LNCaP clone FGC (cell line): ENCODE measurements at places on chromosomes 7 and 10.
A peak's percentile ranks its signal among the peaks of the same experiment; 100 is the strongest.

GRCh38 chr10:3893901-3894563 is 109.0 kb upstream of the KLF6 start:
- DNase-seq = no peak

- no peak for DNase-seq
Measured at GRCh38 chr7:49839863-49840645, 66.6 kb downstream of the VWC2 start.

DNA sequence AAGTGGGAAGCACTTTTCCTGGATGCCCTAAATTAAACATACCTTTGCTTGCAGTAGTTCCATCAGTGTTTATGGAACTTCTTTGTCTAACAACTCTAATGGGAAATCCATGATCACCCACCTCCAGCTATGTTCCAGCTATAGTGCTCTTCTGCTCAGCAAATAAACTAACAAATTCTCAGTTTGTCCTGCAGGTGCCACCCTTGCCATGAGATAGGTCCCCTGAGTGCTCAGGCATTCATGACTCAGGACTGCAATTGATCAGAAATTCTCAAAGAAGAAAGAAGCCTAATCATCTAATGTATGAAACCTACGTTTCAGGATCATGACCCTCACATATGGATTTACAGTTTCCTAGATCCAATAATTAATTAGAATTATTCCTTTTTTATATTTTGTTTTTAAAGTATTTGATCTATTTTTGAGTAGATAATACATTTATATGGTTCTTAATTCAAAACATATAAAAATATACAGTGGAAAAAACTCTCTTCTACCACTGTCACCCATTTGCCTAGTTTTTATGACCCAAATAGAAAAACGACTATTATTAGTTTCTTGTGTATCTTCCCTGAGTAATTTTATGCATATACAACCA is 48.7 kb upstream of the DYNC1I1 start:
- DNase-seq = peak; percentile 19

- no peak for DNase-seq
Measured at GRCh38 chr10:11604865-11605650, 6.4 kb downstream of the USP6NL start.

DNA sequence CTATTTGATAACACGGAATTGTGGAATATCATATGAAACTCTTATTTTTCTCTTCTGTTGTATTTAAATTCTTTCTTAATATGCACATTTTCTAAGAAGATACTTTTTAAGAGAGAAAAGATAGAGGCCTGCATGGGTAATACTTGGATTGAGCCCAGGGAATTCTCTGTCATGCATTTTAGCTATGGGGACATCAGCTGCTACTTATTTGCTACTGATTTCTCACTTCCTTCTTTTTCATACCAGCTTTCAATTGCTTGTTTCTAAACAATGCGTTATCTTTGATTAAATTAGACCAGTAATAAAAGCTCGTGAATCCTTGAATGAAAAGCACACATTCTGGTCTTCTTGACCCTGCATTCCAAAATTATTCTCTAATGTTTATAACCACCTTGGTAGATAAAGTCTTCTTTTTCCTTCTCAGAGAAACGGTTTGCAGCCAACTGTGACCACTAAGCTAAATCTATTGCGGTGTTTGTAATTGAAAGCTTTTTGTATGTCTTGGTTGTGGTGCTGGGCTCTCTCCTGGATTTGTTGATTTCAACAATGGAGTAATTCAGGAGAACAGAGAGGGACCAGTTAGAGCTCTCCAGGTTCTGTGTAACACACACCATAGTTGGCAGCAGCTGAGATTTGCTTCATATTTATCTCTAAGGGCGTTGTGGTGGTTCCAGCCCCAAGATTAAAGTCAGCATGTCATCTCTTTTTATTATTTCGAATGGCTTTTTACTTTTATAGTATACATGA is 139.3 kb downstream of the PPP1R9A start:
- DNase-seq = no peak

DNA sequence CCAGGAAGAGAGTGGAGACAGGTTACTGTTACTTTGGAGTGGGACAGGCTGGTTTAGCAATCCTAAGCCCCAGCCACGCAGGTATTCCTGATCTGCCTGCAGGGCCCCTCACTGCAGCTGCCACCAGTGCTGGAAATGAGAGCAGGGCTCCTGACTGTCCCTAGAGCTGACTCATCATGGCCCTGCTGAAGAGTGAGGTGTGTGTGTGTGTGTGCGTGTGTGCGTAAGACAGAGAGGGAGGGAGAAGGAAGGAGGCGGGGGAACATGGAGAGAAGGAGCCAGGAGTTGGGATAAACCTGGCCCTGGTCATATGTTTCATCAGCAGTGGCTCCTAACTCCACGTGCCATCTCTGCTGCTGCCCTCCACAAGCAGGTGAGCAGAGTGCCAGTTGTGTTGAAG is 3.6 kb downstream of the FOXI2 start:
- DNase-seq = no peak

DNA sequence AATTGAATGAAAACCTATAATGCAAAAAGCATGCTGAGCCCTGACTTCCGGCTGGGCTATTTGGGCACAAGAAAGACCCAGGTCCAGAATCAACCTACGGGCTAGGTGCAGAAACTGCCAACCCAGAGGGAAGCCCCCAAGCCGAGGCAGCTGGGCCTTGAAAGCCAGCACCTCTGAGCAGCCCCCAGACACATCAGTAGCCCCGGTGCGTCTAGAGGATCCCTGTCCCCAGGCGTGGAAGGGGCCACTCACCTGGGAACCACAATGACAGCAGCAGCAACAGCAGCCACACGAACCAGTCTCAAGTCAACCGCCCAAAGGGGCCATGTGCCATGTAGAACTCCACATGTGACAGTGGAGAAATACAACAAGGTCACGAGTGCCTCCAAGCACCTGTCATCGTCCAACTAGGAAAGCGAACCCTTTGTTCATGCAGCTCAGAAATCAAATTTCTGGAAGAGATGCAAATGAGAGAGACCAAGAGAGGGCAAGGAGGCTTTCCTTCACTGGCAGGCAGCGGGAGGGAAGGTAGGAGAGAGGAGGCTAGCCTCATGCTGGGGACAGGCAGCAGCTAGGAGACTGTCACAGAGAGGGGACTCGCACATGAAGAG is 57.5 kb upstream of the CHST15 start:
- DNase-seq = no peak

- DNase-seq = no peak
Measured at GRCh38 chr7:23369100-23369499, 70.0 kb downstream of the MALSU1 start.

GRCh38 chr10:70779088-70779487 is 6.1 kb downstream of the TBATA start:
- no peak for DNase-seq

- DNase-seq = no peak
Measured at GRCh38 chr10:122461367-122461728, at the start of gene HTRA1. HTRA1 (plus strand) TSS chr10:122461553; CDS start chr10:122461653, 100 bp downstream.

DNA sequence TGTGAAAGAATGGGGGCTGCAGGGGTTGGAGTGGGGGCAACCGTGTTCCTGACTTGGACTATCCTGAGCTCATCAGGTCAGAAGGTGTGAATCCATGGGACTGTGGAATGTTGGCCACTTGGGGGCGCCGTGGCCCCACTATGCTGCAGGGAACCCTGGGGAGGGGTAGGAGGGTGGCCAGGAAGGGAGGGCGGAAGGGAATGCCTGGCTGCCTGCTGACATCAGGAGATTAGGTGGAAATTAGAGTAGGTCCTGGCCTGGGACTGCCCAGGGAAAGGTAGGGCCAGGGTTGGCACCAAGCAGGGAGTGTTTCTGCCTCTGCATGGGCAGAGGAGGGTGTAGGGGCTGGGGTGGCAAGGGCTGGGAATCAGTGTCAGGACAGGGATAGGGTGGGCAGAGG is 65.8 kb upstream of the PRSS58 start:
- no peak for DNase-seq

GRCh38 chr7:80542398-80542797 is 30.5 kb upstream of the GNAT3 start:
- DNase-seq = peak; percentile 83

DNA sequence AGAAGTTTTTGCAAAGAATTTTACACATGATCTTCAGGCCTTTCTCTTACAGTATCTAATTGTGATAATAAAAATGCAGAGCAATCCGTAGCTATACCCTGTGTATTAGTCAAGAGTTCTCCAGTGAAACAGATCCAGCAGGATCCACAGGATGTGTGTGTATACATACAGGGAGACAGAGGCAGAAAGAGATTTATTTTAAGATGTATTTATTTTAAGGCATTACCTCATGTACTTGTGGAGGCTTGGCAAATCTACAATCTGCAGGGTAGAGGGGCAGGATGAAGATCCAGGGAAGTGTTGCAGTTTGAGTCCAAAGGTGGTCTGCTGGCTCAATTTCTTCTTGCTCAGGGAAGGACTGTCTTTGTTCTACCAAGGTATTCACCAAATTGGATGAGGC is 41.7 kb downstream of the ARHGAP12 start:
- no peak for DNase-seq

DNA sequence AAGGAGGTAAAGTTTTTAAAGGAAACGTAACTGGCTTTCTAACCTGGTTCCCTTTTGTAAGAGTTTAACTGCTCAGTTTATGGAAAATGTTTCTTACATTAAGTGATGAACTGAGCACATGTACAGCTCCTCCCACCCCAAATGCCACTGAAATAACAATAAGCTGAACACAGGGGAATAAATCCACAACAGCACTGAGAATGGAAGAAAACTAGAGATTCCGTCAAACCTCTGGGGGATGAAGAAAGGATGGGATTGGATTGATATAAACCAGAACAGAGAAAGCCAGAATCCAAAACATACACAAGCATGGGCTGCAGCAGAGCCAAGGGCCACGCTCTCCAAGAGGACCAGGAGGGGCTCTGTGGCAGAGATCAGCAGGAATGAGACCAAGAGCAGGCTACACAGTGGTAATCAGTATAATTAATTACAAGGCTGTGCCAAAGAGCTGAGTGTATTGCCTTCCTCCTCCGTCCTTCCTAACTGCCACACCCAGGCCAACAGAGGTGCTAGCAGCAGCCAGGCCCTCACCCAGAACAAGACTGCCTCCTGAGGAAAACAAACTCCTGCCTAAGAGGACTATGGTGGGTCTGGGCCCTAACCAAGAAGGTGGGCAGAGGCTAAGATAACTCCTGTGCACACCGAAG is 73.9 kb downstream of the KIAA1549 start:
- DNase-seq = no peak

GRCh38 chr10:61187601-61188000 is 243.6 kb upstream of the RHOBTB1 start:
- no peak for DNase-seq

GRCh38 chr7:33766405-33766804 is 138.9 kb upstream of the BMPER start:
- DNase-seq = no peak

- no peak for DNase-seq
Measured at GRCh38 chr7:32191305-32191704, 121.1 kb upstream of the PDE1C start.

DNA sequence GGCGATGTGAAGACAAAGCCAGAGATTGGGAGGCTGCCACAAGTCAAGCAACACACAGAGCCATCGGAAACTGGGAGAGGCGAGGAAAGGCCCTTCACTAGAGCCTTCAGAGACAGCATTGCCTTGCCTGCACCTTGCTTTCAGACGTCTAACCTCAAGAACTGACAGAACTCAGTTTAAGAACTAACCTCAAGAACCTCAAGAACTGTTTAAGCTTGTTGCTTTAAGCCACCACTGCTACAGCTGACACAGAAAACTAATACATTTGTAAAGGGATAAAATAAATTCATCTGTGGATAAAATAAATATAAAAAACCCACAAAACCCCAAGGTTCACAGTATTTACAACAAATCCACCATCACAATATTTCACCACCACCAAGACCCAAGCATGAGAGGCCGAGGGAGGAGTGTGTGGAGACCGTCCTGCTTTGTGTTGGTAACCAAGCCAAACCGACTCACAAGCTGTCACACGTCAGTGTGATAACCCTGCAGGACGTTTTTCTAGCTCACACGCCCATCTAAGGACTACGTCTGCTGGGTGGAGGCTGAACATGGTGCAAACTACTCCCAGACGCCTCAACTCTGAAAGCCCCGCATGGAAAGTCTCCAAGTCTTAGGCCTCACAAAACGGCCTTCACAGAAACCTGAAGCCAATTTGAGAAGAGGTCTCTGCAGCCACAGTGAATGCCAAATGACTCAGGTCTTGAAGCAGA is 116.8 kb downstream of the ABLIM1 start:
- no peak for DNase-seq

GRCh38 chr7:48742079-48742798 is 182.1 kb upstream of the CDC14C start:
- peak; percentile 15 for DNase-seq

DNA sequence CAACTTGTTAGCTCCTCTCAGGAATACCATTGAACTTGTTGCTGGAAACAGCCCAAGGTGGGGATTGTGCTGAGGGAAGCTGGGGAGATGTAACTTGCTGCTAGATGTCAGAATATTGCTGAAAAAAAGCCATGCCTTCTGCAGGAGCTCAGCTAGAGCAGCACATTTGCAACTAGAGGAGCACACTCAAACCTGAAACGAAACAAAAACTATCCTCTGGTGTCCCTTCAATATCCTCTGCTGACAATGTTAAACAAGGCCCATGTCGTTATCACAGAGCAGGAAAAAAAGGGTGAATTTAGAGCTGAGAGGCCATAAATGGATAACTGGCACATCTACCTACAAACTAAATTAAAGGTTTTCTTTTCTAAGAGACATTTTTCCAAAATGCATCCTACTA is 53.7 kb upstream of the MACC1 start:
- DNase-seq = no peak

GRCh38 chr7:98178321-98178720 is 32.9 kb upstream of the BHLHA15 start:
- no peak for DNase-seq

DNA sequence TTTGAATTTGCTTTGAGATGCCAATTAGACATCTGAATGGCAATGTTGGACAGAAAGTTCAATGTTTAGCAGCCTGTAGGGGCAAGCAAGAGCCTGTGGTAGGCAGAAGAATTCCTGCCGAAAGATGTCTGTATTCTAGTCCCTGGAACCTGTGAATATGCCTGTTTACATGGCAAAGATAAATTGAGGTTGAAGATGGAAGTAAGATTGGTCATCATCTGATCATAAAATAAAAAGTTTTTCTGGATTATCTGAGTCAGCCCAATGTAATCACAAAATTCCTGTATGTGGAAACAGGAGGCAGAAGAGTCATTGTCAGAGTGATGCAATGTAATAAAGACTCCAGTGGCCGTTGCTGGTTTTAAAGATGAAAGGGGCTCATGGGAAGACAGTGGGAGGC is 430.5 kb downstream of the MDFIC start:
- DNase-seq = no peak
